ENCODE measurements at places on chromosomes 4 and X. TPM values are rescaled to one million over a fixed set of nuclear protein-coding genes. Genes with fewer than 3 reads are reported as not detected.

DNA sequence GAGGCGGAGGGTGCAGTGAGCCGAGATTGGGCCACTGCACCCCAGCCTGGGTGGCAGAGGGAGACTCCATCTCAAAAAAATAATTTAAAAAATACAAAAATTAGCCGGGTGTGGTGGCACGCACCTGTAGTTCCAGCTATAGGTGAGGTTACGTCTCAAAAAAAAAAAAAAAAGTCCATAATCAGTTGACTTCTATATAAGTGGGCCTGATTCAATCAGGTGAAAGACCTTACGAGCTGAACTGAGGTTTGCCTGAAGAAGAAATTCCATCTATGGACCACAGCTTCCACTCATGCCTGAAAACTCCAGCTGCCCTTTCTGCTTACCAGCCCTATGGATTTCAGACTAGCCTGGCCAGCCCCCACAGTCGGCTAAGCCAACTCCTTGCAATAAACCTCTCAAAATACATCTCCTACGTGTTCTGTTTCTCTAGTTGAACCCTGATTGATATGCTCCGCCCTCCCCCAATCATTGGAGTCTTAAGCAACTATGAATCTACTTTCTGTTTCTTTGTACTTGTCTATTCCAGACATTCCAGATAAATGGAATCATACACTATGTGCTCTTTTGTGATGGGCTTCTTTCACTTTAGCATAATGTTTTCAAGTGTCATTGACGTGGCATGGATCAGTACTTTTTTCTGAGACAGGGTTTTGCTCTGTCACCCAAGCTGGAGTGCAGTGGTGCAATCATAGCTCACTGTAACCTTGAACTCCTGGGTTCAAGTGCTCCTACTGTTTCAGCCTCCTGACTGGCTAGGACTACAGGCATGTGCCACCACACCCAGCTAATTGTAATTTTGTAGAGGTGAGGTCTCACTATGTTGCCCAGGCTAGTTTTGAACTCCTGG, 36.6 kb downstream of the SAT1 start:
- no peak for DNase-seq

DNA sequence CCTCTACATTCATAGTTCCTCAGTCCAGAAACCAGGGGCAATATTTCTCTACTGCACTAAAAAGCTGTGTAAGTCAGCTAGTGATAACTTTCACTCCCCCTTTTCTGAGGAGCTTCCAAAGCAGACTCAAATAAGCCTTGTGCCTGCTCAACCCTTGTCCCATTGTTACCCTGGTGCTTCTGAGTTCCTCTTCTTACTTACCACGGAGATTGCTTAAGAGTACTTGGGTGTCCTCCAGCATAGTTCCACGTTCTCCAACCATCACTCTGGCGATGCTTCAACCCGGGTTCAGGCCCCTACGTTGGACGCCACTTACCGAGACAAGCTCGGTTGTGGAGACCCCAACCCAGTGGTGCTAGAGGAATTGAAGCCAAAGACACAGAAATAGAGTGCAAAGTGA, 71.6 kb downstream of the ADAM29 start:
- no peak for DNase-seq

DNA sequence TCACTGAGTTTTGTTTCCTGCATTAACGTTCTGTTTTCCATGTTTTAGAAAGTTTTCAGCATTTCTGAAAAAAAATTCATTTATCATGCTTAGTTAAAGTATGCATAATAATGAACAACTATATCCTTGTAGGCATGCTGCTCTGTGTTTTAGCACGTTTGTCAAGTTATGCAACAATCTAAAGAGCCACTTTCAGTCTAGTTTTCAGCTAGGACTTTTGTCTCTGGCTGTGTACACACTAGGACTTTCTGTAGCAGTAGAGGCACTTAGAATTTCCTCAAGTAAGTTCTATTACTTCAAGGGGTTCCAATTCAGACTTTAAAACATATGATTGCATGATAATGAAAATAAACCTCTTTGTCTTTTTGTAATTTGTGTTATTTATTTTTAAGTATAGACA, 12.4 kb downstream of the DCAF8L1 start:
- no peak for DNase-seq

Gene PRKG2
- 0.49 TPM for total RNA-seq

DNA sequence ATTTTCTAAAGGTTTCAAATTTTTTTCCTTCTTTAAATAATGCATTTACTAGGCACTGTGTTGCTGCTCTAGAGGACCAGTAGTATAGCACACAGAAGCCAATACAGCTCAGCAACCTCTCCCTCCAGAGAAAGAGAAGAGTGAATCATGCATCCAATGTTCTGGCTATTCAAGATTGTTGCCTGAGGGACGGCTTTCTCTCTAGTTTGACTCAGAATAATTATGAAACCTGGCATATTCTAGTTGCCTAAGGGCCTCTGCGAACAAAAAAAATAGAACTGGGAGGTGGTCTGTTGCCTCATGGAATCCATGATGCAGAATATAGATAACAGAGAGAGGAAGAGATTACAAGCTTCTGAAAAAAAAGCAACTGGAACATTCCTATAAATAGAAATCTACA, 1233.3 kb upstream of the PABPC4L start:
- no peak for DNase-seq

DNA sequence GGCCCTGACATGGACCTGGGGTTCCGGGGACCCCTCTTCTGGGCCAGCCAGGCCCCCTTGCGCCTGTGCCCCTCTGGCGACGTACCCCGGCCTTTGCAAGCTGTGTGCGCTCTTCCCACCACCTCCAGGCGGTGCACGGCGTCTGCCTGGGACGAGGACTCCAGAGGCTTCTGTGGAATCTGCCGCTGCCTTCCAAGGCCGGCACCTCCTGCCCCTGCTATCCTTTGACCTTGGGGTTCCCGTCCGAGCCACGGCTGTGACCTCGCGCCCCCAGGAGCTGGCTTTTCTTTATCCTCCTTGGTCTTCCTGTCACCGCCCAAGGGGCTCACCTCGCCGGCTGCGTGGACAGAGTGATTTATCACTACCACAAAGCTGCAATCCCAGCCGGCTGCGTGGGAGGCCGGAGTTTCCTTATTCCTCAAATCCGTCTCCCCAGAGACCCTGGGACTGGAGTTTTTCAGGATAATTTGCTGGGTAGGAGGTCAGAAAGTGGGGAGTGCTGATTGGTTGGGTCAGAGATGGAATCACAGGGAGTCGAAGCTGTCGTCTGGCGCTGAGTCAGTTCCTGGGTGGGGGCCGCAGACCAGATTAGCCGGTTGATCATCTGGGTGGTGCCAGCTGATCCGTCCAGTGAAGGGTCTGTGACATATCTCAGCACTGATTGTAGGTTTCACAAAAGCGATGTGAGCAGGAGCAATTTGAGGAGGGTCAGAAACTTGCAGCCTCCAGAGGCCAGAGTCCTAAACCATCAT, 19.8 kb upstream of the PLCXD1 start:
- no peak for DNase-seq

Gene GAGE13
- total RNA-seq, result not detected

GRCh38 chr4:118816538-118817177, 19.3 kb downstream of the SEC24D start:
- no peak for DNase-seq

DNA sequence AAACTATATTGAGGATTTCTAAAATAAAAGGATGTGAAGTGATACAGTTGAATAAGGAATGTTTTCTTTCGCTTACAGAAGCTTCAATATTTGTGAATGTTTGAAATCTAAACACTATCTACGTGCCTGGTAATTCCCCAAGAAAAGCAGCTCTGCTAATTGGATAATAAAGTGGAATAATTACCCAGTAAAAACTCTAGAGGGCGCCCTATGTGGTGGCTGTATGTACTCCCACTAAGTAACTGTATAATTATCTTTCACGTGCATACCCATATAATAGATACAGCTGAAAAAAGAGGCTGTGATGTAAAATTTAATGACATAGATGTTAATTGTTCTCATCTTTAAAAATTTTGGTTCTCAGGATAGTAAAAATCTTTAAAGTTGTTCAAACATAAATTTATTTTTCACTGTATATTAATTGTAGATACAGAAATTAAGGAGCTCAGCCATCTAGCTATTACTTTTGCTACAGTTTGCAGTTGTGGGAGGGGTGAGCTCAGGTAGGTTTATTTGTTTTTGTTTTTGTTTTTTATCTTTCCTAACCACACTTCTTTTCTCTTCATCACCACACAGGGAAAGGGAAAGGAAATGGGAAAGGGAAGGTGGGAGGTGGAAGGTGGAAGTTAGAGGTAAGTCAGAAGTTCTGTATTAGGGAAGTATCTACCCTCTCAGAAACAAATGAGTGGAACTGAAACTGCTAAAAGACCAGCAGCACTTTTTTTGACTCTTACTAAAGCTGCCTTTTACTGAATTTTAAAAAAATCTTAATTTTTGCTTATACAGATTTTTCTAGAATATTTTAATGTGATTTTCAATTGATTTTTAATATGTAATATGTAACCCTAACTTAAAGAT, 151.7 kb upstream of the RPS6KA6 start:
- no peak for DNase-seq

- no peak for DNase-seq
Observed at GRCh38 chr4:27861802-27862201, 1001.2 kb downstream of the STIM2 start.

GRCh38 chr4:96052827-96053226, 212.9 kb downstream of the PDHA2 start:
- DNase-seq, result no peak

- DNase-seq, result no peak
Observed at GRCh38 chrX:129599499-129599898, 55.3 kb downstream of the APLN start.

GRCh38 chr4:85514783-85515182, 39.8 kb downstream of the ARHGAP24 start:
- DNase-seq, result no peak

GRCh38 chr4:109046471-109047201, 255.8 kb downstream of the COL25A1 start:
- DNase-seq, result no peak

DNA sequence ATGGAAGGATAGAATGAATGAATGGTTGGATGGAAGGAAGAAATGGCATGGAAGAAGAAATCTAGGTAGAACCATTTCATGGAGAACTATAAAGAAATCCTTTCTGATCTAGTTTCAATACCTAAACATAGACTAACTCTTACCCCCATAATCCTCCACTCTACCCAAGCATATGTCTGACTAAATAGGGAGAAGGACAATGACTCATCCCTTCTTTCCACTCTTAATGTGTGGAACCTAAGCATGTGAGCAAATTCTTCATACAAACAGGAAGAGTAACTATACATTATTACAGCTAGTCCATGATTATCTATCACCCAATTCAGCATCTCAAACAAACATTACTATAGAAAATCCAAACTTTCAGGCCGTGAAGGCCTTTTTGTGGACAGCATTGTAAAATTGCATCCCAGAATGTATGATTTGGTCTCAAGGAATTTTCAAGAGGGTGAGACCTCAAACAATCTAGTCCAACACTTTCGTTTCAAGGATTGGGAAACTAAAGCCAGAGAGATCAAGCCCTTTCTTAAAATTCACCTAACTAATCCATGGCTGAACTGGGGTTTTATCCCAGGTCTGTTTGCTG, 11.2 kb downstream of the C1QTNF7 start:
- no peak for DNase-seq

Gene DMP1
- total RNA-seq, result not detected

Gene BCAP31
- 126 TPM for total RNA-seq

Gene FBXW7
- 61.1 TPM for total RNA-seq

Gene SLC10A4
- 6.6 TPM for total RNA-seq

GRCh38 chr4:107977966-107978705, 11.6 kb upstream of the HADH start:
- no peak for DNase-seq

DNA sequence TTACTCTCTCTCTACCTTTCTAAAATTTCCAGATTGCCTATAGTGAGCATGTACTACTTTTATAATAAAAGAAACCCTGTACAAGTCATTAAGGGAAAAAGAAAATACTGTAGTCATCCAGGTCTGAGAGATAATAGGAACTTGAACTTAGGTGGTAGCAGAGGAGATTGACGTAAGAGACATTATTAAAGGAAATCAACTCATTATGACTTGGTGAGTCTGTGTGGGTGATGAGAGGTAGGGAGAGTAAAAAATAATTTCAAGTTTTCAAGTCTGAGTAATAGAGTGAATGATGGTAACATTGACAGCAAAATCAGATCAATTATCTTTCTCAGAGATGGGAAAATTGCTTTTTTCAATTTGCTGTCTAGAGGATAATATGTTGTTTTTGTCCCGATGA, 44.0 kb upstream of the ZCCHC12 start:
- no peak for DNase-seq

Gene CSAG1
- total RNA-seq, result not detected

DNA sequence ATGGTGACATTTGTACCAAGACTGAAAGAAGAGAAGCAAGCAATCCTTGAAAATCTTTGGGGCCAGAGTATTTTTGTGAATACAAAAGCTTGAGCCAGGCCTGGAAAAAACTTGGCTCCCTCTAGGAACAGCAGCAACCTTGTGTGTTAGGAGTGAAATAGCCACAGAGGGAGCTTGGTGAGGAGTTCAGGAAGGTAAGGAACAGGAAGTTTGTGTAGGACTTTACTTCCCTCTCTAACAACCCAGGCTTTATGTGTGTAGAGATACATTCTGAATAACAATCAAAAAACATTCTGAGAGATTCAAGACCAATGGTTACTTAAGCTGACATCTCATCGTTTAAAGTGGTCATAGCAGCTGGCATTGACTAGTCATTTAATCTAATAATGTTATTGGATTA, 668.5 kb downstream of the PCDH18 start:
- DNase-seq, result no peak

DNA sequence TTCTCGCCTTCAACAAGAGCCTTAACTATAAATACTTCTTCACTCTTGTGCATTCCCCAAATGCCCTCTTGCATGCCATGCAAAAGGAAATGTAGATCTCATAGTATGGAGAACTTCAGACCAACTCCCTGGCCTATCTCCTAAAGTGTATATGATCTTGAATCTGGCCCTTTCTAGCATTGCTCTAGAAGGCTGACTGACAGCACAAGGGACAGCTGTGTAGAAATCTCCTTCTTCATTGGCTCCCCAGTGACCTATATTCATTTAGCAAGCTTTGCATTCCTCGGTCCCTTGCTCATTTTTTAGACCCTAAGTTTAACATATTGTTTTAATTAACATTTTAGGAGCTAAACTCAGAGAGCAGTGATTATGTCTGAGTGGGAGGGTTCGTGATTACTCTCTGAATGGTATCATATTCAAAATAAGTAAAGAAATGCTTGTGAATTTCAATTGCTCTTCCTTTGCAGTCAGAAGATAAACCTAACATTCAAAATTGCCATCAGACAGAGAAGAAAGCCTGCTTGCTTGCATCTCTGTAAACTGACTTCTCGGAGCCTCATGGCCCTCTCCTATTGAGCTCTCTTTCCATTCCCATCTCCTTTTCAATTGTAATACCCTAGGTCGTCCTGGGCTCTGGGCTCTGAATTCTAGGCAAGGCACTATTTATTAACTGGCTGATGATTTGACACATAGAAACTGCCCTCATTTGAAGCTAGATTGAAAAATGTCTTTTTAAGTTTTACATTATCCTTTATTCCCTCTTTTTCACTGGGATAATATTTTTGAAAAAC, 120.3 kb upstream of the PRKG2 start:
- DNase-seq, result no peak

All from vagina (tissue), 2 donors.